ENCODE measurements at places on chromosomes 4 and X.
A peak's percentile ranks its signal among the peaks of the same experiment; 100 is the strongest.

DNA sequence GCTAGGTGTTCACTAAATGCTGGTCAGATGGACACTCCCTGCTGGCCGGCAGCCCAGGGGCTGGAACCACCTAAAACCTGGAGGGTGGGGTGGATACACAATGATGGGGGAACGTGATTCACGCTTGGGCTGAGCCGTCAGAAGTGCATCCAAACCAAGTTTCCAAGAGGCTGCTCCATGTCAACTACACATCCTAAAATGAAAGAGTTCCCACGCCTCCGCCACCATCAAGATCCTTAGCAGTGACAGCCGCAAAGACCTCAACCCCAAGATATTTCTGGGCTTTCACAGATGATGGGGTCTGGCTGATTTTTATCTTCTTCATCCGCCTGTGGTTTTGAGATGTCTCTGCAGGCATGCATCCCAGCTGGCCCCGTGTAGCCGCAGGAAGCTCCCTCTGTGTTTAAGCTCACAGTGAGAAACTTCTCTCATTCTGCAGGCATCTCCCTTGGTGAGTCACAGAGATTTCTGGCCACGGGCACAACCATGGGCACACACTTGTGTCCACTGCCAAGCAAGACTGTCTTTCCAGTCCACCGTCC is 84.4 kb downstream of the HTRA3 start:
- DNase-seq, result no peak

DNA sequence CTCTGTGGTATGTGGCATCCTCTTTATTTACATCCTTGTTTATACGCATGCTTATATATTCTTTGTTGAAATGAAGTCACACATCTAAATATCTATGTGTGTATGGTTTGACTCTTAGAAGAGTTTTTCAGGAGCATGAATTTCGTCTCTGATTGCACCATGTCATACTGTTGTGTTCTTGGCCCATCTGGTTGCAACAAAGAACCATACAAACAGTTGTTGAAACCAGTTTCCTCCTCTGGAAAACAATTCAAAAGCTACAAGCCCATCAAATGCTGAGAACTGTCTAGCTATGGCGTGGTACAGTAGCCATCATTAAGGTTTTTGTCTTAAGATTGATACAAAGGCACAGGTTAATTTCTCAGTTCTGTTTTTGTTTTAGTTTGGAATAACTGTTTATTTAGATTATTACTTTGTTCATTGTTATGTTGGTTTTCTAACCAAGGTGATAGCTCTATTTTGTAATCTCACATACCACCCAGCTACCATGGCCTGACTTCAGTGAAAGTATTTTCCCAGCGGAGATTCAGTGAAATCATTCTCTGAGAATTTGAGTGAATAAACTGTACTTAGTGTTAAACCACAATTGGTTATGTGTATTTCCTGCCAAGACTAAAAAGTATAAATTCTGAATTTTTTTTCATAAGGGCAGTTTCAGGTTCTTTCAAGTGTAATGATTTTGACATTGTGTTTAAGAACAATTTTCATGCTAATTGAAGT is 91.0 kb downstream of the ARHGAP24 start:
- DNase-seq, result no peak

DNA sequence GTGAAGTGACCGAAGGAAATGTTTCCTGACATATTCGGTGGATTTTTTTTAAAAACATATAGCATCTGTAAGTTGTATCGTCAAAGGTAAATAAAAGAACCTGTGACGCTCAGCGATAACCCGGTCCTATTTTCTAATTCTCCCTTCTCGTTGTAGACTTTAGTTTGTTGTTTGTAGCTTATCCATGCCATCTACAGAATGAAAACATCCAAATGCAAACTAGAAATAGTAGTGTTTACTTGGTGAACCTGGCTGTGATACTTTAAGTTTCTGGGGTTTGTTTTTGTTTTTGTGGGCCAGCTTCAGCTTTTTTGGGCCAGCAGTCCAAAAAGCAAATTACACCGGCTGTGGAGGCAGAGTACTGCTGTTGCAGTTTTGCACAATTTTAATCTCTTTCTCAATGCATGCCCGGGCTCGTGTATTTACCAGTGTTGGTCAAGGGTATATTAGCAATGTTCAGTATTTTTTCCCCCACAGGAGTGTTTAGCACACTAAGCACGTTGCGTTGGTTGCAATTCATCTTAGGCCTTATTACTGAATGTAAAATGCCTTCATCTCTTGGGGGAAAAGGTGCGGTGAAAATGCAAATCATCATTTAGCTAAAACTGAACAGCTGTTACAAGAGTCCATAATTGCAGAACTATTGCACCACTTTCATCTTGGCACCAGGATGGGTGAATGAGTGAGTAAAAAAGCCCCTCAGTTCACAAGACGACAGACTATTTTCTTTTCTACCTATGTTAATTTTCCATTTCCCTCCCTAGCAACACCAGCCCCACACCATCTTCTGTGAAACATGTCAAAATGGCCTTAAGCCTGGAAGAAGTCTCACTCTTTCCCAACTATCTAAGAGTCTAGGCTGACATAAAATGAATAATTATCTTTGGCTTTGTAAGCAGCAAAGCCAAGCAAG is 1.7 kb upstream of the CNOT6L start:
- DNase-seq, result no peak

GRCh38 chr4:77636902-77637301 is 31.3 kb downstream of the CXCL13 start:
- DNase-seq, result peak; percentile 20

DNA sequence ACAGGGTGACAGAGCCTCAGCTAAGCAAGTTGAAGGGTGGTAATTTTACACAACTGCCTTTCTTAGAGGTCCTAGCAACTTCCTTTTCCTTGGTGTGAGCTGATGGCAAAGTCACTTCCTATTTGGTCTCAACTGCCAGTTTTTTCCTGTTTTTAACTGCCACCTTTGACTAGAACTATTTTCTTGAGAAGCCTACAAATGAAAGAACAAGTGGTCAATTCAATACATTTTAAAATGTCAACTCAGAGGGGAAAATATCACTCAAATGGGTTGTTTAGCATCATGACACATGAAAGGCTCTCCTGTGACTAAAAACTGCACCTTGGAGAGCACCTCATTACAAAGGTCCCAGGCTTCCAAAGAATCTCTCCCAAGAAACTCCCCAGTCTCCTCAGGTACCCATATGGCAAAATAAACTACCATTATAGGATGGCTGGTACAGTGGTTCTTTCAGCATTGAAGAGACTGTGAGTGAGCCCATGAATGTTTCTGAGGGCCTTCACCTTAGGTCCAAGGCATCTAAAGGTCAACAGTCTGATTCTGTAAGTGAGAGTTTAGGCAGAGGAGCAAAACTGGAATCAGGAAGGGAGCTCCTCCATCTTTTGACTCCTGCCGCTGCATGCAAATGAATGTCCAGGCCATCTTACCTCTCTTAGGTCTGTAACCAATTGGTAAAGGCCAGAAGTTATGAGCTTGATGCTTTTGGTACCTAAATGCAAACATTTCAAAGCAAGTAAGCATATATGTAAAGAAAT is 5.5 kb upstream of the STK26 start:
- no peak for DNase-seq

DNA sequence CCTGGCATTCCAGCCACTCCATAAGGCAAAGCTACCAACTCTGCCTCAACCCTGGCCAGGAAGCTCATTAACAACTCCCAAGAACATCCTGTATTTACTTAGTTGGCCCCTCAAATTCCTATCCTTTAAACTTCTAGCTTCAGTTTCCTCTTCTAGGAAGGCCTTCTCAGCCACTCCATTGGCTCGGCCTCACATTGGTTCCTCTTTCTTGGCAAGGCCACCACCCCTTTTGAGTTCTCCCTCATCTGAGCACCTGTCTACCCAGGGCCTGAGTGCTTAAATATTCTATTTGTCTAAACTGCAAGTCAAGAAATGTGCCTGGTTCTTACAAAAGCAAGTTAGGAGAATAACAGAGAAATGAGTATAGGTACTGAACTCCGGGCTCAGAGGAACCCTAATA is 10.0 kb downstream of the SMC1A start:
- no peak for DNase-seq

DNA sequence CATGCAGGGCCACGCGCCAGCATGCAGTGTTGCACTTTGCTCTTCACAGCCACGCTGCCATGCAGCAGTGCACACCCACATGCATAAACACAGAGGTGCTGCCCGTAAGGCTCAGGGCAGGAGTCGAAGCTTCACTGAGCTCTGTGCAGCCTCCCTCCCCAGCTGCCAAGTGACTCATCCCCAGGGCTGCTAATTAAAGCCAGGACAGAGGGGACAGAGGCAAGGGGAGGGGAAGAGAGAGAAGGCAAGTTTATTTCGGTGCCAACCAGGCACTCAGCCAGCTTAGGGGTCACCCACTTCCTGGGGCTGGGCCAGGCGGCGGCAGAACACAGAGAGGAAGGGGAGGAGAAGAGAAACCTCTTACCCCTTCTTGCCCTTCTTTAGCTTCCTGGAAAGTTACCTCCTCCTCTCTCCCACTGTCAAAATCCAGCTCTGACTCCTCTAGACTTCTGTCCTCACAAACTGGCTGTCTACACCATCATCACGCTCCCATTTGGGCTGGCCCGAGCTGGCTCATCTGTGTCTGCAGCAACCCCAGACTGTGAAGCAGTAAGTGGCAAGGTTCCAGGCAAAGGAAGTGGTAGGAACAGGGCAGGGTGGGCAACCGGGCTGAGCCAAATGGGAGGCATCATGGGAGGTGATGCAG is 6.2 kb upstream of the IQSEC2 start:
- DNase-seq, result no peak

DNA sequence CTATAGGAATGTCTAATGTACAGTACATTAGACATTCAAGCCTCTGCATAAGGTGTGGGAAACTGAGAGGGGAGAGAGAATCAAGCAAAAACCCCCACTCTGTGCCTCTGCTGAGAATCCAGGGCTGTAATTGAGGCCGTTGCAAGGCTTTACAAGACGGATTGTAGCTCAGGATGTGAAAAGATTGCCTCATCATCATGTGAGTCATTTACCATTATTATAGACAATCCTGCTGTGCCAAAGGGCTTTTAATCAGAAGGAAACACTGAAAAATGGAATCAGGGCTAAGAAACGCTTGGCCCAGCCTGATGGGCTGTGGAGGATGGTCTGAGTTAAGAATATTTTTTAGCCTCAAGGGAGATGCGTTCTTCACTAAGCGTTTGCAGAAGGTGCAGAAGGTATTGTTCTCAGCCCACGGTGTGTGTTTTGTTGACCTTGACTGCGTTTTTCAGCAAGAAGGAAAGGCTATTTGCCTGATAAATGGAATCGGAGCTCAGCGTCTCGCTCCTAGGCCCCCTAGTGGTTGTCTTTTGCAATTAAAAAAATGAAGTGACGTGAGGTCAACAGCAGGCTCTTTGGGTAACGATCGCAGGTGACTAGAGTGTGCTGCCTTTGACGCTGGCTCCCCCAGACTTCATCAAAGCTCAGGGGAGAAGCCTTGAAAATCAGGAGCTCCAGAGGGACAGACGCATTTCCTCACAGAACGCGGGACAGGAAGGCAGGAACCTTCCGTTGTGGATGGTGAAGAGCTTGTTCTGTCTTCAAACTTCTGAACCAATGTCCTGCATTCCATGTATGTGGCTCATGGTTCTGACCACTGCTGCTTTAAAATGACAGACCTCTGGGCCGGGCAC is 18.1 kb upstream of the CHRNA9 start:
- DNase-seq, result peak; percentile 93

DNA sequence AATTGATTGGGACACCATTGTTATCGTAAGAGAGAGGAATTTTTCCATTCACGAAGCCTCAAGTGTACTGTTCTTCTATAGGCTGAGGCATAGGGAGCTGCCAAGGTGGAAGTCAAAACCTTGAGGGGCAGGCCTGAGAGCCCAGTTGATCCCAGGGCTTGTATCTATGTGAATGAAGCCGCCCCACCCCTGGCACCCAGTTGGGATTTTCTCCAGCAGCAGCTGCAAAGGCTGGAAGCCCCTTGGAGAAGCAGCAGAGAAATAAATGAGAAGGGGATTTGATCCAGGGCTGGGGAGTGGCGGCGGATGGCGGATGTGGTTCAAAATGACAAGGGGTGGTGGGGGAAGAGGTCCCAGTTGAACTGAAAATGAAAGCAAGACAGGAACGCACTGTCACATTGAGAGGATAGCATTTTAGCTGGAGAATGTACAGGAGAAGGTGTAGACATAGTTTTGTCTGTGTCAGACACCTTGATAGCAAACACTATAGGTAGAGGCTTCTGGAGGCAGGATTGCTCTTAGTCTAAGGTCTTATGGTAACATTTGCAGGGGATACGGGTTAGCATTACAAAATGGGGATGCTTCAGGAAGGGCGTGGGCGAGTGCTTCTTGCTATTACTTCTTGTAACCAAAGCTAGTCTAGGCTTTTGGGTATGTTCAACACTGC is 32.6 kb downstream of the DOCK11 start:
- no peak for DNase-seq

DNA sequence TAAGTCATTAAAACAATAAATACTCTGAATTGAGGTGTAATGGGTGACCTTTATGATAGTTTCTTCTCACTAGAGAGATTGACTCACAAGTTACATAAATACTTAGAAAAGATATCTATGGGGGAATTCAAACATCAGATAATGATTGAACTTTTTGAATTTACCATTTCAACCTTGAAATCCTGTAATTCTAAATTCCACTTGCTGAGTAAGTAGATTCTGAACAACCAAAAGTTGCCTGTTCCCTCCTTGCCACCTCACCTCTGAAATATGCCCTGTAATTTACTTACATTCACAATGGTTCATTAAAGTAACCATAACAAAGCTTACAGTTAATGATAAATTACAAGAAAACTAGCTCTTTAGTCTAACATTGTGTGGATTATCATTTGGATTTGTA is 43.3 kb upstream of the SLC39A8 start:
- DNase-seq, result no peak

GRCh38 chr4:16353165-16353564 is 126.9 kb upstream of the TAPT1 start:
- DNase-seq, result no peak

DNA sequence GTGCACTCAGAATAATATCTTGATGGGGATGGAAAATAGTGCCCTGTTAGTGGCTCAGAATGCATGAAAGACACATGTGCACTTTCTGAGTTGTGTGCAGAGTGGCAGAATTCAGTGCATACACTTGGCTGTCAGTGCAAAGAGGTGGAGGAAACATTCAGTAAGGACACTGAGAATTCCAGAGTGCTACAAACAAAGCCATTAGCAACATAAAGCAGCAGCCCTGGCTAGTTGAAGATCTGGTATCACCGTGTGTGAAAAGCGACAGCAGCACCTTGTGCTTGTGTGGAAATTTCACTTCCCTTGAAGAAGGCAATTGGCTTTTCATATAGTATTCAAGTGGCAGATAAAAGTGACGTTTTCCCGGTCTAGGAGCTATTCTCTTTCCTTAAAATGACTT is 810.4 kb downstream of the TRIML1 start:
- no peak for DNase-seq

DNA sequence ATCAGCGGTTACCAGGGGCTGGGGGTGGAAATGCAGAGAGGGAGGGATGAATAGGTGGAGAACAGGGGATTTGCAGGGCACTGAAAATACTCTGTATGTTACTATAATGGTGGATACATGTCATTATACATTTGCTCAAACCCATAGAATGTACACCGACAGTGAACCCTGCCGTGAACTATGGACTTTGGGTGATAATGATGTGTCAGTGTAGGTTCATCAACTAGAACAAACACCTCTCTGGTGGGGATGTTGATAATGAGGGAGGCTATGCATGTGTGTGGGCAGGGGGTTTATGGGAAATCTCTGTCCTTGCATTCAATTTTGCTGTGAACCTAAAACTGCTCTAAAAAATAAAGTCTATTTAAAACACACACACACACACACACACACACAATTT is 11.5 kb downstream of the HPSE start:
- no peak for DNase-seq

GRCh38 chr4:138334346-138335016 is 92.3 kb upstream of the SLC7A11 start:
- DNase-seq, result no peak

- DNase-seq, result no peak
Observed at GRCh38 chrX:51931566-51932150, 38.2 kb downstream of the MAGED1 start.
